ENCODE measurements at places on chromosomes 4 and X.

GRCh38 chrX:27890611-27891010, 82.8 kb downstream of the MAGEB10 start:
- DNase-seq, result no peak

- peak; percentile 40 for DNase-seq
Measured at GRCh38 chrX:41909068-41909467, 14.3 kb downstream of the CASK start.

- DNase-seq, result no peak
Measured at GRCh38 chr4:142696334-142697122, 149.6 kb downstream of the INPP4B start.

DNA sequence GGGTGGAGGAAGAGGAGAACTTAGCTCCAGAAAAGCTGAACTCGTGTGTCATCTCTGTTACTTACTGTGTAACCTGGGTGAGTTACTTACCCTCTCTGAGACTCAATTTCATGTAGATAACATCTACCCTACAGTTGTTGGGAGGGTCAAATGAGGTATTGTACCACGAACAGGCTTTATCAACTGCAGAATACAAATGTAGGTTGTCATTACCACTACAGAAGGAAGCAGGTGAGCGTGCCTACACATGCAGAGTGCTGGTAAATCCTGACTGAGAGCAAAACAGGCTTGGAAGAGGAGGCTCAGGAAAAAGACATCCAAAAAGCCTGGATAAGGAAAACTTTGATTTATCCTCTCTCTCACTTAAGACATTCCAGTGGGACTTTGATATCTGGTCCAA, 7.2 kb downstream of the PIGA start:
- DNase-seq, result no peak

Measured in activated CD4-positive, alpha-beta T cell treated with anti-CD3 and anti-CD28 coated beads, Interleukin-10, Interleukin-2, amounts not matched to agents 100 ng/mL and 50 ng/mL, durations not matched to agents 16 hours and 8 hours (primary cell).